ENCODE measurements at places on chromosomes 1 and 21.

DNA sequence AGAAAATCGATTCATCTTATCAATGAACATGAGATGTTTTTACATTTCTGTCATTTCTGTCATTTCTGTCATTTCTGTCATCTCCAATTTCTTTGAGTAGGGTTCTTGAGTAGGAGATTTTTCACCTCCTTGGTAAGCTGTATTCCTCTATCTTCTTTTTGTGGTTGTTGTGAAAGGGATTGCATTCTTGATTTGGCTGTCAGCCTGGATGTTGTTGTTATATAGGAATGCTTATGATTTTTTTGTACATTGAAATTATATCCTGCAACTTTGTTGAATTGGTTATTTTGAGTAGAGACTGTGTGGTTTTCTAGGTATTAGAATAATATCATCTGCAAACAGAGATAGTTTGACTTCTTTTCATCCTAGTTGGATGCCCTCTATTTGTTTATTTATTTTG is 1233.7 kb downstream of the PLA2G4A start:
- DNase-seq: no peak

GRCh38 chr1:181485287-181486097 is 2.2 kb downstream of the CACNA1E start:
- DNase-seq: no peak

DNA sequence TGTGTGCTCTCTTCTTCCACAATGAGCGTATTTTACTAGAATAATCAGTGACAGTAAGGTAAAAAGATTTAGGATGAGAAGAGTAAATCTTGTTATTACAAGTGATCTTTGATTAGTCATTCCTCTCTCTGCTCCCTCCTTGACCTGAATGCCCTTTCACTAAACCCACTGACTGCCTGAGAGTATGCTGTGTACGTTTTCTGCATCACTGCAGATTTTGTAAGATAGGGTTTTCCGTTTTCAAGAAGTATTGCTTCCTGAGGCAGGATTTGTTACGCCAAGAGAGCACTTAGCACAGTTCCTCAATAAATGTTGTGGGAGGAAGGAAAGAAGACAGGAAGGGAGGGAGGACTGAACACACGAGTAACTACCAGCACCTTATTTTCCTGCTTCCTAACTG is 7.7 kb upstream of the LAMB3 start:
- DNase-seq: no peak

DNA sequence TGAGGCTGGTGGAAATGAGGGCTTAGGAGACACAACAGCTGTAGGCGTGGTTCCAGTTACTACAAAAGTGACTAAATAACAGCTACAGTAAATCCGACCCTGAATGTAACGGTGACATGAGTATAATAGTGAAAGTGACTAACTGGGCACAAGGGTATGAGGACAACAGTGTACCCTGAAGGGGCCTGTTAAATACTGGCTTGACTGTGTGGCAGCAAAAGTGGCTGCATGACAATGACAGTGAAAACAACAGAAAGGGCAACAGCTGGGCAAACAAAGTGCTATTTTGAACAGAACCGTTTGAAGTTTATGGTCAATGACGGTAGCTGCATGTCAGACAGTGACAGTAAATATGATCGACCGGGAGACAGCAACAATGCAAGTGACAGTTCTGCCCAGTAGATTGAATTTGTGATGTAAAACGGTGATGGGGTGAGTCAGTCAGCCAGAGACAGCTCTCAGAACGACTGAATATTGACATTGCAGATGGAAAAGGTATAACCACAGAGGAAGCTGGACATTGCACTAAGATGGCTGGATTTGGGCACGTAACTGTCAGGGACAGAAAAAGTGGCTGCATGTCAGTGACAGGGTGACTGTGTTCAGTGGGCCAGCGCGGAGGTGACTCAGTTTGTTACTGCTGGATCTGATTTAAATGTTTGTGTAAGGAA is 1.2 kb upstream of the ZBTB40 start:
- DNase-seq: no peak

GRCh38 chr1:83100133-83100532 is 898.8 kb downstream of the TTLL7 start:
- DNase-seq: no peak

DNA sequence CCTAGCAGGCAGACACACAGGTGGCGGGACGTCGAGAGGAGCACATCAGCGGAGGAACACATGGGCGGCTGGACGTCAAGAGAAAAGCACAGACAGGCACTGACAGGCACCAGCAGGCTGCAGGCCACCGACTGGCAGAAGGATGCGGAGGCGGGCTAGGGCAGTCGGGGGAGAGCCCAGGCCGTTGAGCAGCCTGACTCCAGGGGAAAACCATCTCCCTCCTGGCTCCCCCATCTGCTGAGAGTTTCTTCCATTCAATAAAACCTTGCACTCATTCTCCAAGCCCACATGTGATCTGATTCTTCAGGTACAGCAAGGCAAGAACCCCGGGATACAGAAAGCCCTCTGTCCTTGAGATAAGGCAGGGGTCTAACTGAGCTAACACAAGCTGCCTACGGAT is 25.5 kb downstream of the B3GALT5 start:
- no peak for DNase-seq

DNA sequence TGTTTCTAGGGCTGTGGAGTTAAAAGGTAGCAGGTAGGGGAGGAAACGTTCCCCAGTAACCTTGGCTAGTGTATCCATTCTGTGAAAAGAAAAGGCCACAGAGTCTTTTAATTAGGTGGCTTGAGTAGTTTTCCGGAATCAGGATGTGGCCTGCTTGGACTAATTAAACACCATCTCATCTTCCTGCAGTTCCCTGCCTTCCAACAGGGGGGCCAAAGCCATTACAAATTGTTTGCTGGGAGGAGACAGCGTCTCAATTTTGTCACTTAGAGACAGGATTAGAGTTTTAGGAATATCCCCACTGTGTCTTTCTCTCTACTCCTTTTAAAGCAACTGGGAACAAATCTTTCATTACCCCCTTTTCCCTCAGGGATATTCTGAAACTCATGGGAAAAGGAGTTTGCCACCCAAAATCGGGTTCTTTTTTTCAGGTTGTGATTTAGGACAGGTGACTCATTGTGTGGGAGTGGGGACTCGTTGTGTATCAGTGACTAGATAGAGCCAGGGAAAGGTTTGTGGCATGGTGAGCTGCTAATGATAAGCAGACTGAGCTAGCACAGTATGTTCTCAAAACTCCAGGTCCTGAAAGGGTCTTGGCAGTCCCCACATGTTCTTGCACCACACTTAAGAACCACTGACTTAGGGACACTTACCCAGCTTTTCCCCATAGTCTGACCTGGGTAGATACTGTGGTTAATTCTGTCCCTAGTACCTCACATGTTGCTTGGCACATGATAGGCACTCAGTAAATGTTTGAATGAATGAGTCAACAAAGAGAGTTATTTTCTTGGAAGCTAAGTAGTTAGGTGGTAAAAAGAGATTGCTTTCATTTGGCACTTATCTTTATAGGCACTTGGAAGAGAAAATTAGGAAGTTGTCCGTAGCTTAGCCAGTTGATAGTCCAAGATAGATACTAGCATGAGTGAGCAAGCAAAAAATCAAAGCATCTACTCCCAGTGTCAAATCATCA is 22.5 kb downstream of the INTS3 start:
- DNase-seq: no peak

DNA sequence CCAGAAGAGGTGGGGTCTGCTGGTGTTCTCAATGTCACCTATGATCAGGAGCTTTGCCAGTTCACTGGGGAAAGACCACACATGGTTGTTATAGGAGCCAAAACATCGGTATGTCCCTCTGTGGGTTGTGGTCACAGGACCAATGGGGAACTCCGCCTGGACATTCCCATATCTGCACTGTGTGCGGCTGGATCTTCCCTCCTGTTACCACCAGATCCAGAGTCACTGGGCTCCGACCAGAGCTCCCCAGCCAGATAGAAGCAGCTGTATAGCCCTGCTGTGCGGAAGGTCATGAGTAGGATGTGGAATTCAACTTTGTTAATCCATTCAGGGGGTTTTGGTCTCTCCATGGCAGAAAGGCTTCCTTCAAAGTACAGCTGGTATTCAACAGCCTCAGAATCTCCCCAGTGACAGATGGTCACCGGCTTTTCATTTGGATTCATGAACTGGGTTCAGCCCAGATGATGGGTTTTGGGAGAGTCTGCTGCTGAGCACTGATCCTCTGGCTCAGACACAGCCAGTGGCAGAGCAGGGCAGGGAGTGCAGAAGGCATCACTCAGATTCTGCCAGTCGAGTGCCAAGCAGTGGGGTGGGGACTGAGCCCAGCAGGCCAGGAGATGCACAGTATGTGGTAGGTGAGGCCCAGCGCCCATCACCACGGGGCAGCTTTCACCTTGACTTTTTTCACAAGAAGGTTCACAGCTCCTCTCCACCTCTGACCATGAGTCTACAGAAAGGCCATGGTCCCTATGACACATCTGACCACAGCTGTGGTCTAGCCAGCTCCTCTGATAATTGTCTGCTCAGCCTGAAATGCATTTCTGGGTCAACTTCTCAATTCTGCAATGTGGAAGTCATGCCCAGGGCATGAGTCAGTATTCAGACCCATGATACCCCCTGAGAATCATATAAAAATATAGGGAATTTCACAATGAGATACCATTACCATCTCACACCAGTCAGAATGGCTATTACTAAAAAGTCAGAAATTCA is 2.9 kb upstream of the SHCBP1L start:
- no peak for DNase-seq

DNA sequence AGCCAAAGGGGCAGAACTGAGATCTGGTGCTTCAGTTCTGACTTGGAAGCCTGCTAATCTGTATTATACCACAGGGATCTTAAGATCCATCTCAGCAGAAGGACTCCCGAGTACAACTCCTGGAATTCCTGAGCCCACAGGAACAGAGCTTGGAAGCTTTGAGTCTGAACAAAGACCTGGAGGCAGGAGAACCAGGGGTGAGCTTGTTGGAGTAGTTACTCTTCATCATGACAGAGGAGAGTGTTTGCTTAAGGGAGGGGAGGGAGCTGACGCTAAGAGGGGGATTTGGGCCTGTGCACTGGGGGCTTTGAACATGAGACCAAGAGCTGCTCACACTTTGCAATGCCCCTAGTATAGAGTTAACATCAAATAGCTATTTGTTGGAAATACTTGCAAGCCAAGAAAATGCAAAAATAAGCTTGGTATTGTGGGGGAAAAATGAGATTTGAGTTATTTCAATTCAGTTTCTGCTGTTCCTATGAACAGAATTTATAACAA is 41.1 kb upstream of the TRABD2B start:
- no peak for DNase-seq

DNA sequence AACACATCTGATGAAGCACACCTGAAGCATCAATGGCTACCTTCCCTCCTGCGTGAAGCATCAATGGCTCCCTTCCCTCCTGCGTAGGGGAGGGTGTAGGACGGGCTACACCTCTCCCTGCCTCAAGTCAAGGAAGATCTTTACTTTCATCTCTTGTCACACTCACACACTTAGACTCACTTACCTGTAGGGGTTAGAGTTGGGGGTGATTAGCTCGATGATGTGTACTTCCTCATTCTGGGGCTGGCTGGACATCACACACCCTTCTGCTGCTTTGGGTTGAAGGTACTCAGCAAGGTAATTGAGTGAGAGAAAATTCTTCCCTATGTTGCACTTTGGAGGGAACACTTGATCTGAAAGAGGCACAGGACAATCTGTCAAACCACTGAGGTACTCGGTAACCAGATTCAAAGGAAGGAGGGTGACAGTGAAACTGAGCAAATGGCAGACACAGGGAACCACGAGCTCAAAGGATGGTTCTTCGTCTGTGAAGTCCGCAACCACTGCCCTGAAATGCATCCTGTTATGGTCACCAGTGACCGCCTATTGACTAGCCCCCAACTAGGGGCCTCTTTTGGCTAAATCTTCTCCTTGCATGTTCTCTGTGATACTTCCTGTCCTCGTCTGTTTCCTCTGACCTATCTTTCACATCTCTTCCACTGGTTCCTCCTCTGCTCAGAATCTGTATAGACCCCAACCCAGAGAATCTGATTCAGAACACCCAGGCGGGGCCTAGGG is 156.2 kb downstream of the TGFBR3 start:
- no peak for DNase-seq

- DNase-seq: no peak
These were observed 126.1 kb downstream of the DENND1B start for GRCh38 chr1:197649188-197649587.

GRCh38 chr1:49340576-49340975 is 563.9 kb upstream of the BEND5 start:
- DNase-seq: no peak

DNA sequence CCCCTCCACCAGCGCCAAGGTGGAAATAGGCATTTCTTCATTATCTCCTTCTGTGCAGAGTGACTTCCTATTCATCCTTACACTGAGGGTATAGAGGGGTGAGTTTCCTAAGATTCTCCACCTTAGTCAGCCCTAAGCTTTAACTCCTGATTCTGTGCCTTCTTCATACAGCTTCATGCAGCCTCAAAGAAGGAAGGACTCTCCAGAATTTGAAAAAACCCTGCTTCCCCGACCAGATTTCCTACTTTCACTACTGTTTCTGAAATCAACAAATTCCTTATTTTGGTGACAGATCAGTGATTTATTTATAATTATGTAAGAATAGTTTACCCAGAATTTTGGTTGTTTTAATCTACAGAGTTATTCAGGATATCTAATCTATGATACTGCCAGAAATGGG is 28.6 kb downstream of the GFI1 start:
- no peak for DNase-seq

GRCh38 chr1:165827268-165828102 is at the start of gene UCK2:
UCK2 (plus strand) TSS chr1:165827614; CDS start chr1:165827834, 220 bp downstream.
- peak; percentile 13 for DNase-seq

- no peak for DNase-seq
These were observed 57.9 kb downstream of the OVGP1 start for GRCh38 chr1:111369645-111370044.

- no peak for DNase-seq
These were observed 231.1 kb upstream of the SGIP1 start for GRCh38 chr1:66302815-66303214.

DNA sequence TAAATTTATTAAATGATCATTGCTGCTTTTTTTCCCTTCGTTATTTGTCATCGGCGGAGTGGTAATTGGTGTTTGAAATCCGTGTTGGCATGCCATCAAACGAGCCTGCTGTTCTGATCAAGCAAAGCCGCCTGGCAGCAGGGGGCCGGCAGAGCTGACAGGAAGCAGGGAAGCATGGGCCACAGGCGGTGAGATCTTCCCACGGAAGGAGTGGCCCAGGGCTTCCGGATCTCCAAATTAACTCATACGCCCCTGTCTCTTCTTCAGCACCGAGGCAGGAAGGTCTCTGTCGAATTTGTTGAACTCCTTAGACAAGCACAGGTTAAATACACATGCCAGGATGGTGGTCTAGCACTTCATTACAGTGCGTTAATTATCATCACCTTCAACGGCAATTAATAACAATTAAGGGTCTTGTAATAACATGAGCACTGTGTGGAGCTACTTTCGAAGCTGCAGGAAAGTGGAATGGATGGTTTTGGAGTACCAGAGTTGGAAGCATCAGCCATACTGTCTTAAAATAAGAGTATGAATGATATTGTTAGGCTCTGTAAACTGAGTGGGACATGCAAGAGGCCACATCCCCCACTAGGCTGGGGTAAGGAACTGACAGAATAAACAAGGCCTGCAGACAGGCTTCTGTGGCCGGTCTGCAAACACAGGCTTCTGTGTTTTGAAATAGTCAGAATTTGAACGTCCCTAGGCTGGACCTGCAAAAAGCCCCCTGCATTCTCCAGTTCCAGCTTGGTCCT is 199.4 kb upstream of the DAB1 start:
- no peak for DNase-seq

- DNase-seq: no peak
These were observed 159.0 kb upstream of the ZC3H12A start for GRCh38 chr1:37315371-37315846.

GRCh38 chr1:10830961-10831668 is 34.7 kb upstream of the CASZ1 start:
- no peak for DNase-seq
